ENCODE measurements at places on chromosomes 6 and 20.

GRCh38 chr6:71045296-71045695 lies 88.4 kb upstream of the B3GAT2 start:
- DNase-seq, result no peak

DNA sequence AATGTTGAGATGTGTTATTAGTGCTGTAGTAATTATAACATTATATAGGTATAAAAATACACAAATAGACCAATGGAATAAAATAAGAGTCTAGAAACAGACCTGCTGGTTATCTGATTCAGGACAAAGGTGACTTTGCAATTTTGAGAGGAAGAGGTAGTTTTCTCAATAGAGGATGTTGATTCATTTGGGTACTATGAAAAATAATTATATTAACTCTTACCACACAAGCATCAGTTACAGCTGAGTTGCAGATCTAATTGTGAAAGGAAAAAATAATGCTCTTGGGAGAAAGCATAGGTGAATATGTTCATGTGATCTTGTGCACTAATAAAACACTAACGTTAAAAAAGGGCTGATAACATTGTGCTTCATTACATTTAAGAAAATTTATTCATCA lies 103.0 kb downstream of the BCKDHB start:
- no peak for DNase-seq

DNA sequence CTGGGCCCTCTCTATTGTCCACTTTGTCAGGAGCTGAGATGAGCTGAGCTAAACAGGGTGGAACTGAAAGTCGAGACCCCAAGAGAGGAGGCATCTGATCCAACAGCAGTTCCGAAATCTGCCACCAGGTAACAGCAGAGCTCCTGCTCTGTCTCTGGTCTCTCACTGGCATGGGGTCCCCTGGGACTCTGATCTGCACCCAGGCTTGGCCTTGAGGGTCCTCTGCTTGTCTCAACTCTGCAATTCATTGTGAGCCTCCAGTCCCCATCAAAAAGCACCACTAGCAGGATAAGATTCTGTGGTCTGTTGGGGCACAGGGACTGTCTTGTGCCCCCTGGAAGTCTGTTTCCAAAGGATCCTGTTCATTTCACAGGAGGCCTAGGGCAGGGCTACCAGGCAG lies 62.5 kb upstream of the TOP1 start:
- DNase-seq, result no peak

DNA sequence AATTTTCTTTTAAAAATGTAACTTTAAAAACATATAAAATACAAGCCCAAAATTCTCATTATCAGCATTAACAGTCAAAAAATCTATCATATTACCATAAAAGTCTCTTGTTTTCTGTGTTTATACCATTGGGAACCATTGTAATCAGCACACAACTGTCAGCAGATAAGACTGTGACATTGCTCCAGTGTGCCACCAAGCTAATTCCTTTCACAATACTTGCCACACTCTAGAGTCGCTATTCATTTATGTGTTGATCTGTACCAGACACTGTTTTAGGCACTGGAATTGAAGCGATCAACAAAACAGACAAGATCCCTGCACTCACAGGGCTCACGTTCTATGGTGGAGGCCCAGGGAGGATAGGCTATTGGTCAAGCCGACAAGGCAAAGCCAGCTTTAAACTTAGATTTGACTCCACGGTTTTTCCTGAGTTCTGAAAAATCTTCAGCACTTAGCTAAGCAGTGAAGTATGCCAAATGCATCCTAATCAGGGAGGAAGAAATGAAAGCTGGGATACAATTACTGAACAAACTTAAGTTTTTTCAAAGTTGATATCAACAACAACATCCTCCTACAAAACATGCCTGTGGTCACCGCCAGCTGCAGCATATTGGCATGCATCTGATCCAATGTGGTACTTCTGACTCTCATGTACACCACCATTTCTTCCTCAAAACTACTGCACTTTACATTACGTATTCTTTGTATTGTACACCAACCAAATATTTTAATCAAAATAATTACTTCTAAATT lies 60.5 kb downstream of the GMDS start:
- DNase-seq, result no peak

DNA sequence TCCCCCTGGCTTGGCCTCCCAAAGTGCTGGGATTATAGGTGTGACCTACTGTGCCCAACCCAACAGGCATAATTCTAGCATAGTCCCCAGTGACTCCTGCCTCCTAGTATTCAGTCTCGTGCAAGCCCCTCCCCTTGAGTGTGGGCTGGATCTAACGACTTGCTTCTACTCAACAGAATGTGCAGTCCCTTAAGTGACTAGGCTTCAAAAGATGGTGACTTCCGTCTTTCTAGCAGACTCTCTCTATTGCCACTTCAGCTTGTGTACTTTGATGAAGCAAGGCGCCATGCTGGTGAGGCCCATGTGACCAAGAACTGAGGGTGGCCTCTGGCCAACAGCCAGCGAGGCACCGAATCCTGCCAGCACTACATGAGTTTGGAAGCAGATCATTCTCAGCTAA lies 109.6 kb upstream of the TRAF3IP2 start:
- peak; percentile 55 for DNase-seq

DNA sequence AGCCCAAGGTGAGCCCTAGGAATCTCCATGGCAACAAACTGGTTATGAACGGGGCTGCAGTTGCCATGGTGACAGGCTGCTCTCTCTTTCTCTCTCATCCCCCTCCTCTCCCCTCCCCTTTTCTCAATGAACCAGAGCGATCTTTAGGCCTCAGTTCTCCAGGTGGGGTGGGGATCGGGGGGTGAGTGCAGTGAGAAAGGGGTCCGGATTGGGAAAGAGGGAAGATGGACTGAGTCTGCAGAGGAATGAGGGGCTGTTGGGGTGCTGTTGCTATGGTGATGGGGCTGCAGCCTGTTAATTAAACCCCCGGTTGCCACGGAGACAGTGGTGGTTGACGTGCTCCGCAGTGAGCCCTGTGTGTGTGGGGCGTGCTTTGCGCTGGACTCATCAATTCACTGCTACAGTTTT lies 3.6 kb upstream of the SLC12A5 start:
- no peak for DNase-seq

DNA sequence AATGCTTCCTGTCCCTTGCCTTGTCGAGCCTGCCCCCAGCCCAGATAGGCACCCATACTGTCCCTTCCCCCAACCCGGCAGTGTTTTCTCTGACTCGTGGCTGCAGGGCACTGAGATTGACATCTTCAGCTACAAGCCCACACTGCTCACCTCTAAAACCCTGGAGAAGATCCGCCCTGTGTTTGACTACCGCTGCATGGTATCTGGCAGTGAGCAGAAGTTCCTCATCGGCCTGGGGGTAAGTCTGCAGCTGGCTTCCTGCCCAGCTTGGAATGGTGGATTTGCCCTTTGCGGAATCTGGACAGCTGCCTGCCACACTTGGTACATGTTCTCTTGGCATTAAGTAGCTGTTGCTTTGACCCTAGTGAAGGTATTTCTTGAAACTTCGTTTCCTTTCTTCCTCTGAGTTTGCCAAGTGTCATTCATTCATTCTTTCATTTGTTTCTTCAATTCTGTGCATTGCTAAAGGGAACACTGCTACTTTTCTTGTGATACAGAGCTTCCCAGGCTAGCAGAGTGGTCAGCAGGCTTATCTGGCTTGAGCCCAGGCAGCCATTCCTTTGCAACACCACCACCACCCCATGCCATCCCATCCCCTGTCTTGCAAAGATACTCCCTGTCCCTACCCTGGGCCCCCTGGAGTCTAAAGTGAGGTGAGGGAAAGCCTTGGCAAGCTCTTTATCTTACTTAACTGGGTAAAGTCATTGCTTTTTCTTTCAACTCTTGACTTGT lies 26.2 kb downstream of the CCDC167 start:
- no peak for DNase-seq

- DNase-seq, result no peak
Measured at GRCh38 chr20:43926287-43927050, 11.8 kb downstream of the TOX2 start.

- DNase-seq, result no peak
Measured at GRCh38 chr6:15378866-15379265, 133.0 kb downstream of the JARID2 start.

DNA sequence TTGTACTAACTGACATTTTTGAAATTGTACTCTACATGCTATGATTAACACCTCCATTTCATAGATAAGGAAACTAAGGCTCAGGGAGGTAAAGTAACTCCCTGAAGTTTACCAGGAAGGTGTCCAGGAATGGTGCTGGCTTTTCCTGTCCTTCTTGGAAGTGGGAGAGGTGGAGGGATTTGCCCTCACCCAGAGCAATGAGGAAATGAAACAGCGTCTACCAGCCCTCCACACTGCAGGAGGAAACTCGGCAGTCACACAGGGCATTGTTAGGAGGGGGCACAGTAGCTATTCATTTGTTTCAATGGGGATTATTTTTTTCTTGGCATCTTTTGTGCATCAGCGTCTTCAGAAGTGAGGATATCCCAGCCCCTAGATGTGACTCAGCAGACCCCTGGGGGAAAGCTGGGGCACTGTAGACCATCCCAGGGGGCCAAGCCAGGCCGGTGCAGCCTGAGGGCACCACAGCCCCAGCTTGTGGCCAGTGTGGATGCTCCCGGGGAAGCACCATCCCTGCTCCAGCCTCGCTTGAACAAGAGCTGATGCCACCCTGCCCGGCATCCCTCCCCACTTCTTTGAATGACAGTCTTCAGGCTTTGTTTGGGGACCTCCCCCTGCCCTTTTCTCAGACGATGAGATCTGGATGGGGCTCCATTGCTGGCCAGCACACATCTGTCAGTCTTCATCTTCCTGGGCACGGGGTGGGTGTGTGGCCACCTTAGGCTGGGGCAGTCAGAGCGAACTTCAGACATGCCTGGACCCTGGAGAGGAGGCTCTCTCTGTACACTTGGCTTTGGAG lies 224.4 kb upstream of the PMEPA1 start:
- no peak for DNase-seq

DNA sequence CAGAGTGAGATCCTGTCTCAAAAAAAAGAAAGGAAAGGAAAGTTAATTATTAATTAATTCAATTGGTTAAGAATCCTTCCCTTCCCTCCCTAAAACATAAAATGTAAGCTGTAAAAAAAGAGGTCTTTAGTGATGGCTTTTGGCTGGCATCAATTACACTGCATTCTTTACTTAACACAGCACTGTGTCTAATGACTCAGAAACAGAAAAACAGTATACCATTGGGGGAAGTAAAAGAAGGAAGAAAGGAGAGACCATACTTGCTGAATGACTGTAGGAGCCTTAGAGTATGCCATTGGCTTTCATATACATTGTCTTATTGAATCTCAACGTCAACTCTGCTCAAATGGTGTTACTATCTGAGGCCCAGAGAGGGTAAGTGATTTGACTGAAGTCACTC lies 18.3 kb upstream of the CITED2 start:
- no peak for DNase-seq

- no peak for DNase-seq
Measured at GRCh38 chr6:73564578-73565345, 43.9 kb upstream of the EEF1A1 start.

- no peak for DNase-seq
Measured at GRCh38 chr6:87483929-87484328, 11.2 kb downstream of the SLC35A1 start.

- no peak for DNase-seq
Measured at GRCh38 chr6:26739811-26740210, 80.3 kb upstream of the ZNF322 start.

GRCh38 chr6:53765270-53765669 lies 29.5 kb upstream of the LRRC1 start:
- no peak for DNase-seq

DNA sequence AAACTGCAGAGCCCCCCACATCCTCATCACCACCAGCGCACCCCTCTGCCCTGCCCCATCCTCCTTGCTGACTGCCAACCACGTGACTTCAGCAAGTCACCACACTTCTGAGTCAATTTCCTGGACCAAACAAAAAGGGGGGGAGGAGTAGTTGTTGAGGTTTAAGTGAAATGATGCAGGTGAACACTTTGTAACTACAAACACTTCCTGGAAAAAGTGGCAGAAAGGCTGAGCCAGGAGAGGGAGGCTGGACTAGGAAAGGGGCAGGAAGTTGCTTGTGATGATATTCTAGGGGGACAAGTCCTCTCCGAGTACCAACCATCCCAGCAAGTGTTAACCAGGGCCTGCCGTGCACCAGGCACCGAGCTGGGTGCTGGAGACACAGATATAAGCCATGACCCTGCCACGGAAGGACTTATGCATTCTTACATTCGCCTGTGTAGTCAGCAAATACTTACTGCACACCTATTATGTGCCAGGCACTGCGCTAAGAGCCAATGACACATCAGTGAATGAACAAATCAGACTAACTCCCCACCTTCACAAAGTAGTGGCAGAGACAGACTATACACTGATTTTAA lies 67.3 kb downstream of the PREX1 start:
- peak; percentile 85 for DNase-seq

DNA sequence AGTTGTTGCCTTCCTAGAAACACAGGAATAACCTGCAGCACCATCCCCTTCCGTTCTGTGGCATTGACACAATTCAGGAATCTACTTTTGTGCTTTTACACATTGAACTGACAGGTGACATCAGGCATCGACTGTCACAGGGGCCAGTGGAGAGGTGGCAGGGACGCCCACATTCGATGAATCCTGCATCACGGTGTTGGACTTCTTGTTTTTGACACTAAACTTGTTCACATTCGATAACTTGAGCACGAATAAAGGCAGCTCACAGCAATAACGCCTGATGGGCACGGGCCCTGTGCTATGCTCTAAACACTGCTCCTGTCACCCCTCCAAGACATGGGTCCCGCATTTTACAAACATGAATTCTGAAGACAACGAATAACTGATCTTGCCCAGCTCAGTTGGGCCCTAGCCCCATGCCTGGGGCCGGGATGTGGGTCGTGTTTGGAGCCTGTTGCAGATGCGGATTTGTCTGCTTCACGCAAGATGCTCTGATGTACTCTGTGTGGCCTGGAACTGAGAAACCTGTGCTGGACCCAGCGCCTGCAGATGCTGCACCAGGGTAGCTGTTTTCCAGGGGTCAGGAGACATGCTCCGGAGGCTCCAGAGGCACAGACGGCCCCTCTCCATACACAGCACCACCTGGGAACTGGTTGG lies 75.7 kb downstream of the TTLL2 start:
- no peak for DNase-seq

GRCh38 chr6:45422503-45423110 lies 44.9 kb upstream of the SUPT3H start:
- DNase-seq, result peak; percentile 68

DNA sequence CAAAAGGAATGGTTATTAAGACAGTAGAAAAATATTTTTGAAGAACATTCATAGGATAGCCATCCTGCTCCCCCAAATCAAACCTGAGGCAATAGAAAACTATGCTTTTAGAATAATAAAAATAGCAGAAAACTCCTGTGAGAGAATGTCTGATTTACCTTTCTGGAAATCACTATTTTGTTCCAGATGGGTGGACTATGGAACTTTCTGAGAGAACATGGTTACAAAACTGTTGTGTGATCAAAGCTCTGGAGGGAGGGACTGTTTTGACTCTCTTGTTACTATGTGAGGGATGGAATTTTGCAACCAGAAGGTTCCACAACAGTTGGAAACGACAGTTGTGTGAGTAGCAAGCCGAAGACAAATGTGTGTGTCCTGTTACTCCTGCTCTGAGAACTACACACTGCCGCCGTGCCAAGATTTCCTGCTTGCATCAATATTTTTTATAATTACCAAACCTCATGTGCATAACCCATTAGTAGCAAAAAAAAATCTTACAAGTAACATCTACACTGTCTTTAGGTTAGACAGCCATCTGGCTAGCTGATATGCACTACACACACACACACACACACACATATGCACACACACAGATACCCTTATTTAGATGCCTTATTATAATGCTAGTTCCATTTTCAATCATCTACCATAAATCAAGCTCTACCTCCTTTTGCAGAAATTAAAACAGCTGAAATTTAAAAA lies 11.0 kb upstream of the HIVEP1 start:
- DNase-seq, result no peak

GRCh38 chr6:21189759-21190158 lies 403.8 kb upstream of the SOX4 start:
- DNase-seq, result no peak
